Activated CD4-positive, alpha-beta T cell treated with anti-CD3 and anti-CD28 coated beads, Interleukin-2, amount 50 U/mL, for 24 hours (primary cell): ENCODE measurements at places on chromosomes 16 and 17.

DNA sequence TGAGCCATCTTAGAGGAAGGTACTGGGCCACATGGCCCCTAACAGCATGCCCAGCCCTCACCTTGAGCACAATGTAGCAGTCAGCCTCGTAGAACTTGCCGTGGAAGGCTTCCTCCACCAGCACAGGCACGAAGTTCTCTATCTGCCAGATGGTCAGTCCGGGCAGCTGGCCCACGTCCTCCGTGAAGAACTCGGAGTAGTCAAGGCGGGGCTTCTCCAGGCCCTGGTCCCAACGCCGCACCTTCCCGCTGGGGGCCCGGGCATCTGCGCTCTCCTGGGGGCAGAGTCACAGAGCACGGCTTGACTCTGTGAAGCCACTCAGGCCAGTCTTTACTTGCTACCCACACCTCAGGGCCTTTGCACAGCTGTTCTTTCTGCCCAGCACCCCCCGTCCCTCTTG is 7.3 kb downstream of the FLII start:
- DNase-seq, result no peak

DNA sequence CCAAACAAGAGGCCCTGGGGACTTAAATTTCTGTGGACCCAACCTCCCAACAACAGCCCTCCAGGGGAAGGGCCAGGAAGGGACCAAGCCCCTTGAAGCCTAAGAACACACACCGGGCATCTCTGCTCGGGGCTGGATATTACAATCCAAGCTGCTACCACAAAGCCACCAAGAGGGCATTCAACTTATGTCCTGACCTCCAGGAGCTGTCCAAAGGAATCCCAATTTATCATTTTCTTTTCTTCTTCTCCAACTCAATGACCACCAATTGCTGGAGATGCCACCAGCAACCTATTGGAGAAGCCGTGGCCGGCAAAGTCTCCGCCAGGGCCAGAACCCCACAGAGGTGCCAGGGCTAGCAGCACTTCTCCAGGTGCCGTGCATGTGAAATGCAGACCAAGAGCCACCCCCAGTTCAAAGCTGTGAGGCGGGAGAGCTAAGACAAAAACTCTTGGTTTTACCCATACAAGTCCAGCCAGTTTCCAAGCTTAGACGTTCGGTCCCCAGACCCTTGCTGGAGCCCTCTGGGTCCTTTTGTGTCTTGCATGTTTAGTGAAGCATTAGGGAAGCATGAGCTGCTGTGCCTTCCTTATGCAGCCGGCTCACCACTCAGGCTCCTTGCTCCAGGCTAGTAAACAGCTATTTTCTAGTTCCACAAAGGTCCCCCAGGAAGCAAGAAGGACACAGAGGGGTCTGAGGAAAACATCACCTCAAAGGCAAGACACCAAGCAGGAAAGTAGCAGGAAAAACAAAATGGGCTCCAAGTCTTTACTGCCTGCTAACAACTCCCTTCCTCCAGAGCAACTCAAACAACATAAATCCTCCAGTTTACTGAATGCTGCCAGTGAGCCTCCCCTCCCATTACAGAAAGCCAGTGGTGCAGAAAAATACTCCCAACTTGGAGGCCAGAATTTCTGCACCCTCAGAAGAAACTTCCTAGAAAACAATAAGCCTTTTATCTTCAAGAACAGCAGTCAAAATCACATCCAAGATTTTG is 3.2 kb downstream of the PITPNA start:
- no peak for DNase-seq

- DNase-seq, result no peak
Measured at GRCh38 chr17:41837761-41838538, at the start of gene KLHL10. TSS of gene KLHL10 (plus strand) at chr17:41837825. CDS start at chr17:41837933, 108 bp downstream.

DNA sequence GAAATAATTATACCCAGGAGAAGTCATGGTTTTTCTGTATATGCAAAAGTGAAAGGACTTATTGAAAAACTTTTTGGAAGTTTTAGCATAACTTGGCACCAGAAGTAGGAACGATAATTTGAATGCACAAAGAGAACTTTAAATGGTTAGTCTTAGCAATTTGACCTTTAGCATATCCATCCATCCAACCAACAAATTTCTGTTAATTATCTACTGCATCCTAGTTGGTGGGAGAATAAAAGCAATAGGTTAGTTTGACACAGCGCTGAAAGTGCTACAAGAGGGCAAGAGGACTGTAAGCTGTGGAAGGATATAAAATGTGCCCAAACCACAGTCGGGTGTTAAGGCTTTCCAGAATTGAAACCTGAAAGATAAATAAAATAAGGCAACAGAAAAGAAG is 17.6 kb downstream of the SPAG9 start:
- DNase-seq, result no peak

DNA sequence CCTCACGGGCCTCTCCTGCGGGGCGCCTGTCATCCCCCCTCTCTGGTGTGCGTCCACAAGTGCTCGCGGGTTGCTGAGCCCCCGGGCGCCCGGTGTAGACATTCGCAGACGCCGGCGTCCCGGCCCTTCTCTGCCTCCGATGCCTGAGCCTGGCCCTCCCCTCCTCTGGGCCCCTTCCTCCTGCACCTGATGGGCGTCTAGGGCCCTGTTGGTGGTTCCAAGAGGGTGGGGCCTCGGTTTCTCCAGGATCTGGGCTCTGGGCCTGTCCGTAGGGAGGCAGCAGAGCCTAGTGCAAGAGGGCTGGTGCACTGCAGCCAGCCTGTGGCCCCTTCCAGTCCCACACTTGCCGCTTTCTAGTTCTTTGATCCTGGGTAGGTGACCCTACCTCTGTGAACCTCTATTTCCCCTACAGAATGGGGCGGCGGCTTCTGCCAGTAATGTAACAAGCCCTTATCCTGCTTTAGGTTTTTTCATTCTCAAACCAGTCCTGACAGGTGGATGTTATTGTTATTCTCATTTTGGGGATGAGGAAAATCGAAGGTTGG is 623 bp downstream of the E4F1 start:
- no peak for DNase-seq

DNA sequence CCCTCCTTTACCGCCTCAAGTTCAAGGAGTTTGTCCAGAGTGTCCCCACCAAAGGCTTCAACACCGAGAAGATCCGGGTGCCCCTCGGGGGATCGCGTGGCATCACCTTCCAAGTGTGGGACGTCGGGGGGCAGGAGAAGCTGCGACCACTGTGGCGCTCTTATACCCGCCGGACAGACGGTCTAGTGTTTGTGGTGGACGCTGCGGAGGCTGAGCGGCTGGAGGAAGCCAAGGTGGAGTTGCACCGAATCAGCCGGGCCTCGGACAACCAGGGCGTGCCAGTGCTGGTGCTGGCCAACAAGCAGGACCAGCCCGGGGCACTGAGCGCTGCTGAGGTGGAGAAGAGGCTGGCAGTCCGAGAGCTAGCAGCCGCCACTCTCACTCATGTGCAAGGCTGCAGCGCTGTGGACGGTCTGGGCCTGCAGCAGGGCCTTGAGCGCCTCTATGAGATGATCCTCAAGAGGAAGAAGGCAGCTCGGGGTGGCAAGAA is 1.1 kb downstream of the ARL4D start:
- no peak for DNase-seq

GRCh38 chr17:62392908-62393307 is 12.6 kb downstream of the EFCAB3 start:
- no peak for DNase-seq

GRCh38 chr16:22728167-22728836 is 85.7 kb upstream of the HS3ST2 start:
- no peak for DNase-seq

DNA sequence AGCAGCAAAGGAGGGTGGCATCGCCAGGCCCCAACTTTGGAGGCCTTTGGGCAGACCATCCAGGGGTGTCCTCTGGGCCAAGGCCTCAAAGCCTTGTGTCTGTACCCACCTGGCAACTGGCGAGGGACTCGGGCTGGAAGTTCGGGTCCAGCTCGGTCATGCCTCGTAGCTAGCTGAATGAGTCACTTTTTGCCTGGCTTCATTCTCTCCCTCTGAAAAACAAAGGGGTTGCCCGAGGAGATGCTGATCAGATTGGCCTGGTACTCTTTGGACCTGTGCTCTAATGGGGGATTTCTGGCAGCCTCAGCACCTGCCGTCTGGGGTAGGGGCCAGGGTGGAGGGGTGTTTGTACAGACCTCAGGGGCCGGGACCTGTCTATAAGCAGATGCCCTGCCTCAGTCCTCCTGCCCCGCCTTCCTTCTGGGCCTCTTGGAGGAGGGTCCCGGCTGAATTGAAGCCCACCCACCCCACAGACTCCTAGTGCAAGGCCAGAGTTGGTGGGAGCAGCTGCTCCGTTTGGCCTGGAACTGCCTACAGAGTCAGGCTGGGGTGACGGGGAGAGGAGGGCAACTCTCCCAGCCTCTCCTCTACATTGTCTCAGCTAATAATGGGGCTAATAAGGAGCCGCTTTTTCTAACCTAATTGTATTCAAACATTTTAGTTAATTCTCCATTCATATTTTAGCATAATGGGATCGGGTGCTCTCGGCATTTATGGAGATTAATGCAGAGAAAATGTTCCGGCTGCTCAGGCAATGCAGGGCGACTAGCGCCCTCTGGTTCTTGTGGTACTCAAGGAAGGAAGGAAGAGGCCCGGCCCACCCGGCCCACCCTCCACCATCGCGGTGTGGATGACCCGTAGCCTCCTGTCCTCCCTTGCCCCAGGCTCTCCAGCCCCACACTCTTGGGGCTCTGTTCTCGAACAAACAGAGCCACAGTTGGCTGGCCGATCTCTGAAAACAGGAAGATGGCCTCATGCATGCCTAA is 21.4 kb upstream of the ABCC3 start:
- DNase-seq, result no peak

DNA sequence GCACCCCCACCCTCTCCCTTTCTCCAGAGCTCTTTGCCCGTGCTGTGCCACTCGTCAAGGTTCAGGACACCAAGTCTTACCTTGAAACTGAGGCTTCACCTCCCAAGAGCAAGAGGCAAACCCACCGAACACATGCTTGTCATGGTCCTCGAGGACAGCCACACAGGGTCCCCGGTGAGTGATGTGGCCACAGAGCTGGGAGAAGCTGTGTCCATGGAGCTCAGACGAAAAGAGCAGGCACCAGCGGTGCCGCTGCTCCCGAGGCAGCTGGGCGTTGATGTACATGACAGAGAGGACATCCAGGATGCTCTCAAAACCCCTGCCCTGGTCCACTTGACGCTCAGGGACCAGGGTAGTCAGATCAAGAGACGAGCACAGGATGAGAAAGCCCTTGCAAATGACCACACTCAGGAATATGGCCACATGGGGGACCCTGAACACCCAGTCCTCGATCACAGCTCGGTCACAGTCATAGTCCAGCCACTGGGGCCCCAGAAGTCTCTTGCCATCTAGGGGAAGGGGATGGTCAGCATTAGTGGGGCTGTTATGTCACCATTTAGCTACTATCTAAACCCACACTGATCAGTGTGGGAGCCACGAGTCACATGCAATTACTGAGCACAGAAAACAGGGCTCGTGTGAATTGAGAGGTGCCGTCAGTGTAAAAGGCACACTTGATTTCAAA is 17.8 kb downstream of the MEAK7 start:
- DNase-seq, result no peak

DNA sequence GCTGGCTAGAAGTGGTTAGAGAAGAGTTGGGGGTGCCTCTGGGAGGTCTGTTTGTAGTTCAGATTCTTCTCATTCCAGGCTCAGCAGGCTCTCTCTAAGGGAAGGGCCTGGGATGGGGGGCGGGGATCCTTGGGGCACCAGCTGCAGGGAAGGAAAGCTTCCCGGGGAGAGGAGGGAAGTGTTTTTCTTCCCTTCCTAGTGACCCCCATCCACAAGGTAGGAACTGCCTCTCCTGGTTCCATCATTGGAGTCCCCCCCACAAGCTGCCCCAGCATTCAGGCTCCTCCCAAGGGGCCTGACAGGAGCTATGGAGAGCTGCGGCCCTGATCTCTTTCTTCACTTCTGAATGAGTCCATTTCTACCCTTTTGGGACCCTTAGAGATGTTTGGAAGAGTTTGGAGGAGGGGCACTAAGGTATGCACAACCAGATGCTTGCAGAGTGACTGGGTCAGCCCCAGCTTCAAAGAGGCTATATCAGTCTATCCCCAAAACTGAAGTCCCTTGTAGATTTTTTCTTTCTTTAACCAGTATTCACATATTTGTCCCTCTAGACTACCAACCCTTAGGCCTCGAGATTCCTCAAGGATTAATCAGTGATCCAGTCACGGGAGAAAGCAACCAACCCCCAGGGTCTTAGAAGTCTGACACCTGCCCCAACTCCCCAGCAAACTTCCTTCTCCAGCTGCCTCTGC is 13.9 kb upstream of the FZD2 start:
- DNase-seq, result no peak

DNA sequence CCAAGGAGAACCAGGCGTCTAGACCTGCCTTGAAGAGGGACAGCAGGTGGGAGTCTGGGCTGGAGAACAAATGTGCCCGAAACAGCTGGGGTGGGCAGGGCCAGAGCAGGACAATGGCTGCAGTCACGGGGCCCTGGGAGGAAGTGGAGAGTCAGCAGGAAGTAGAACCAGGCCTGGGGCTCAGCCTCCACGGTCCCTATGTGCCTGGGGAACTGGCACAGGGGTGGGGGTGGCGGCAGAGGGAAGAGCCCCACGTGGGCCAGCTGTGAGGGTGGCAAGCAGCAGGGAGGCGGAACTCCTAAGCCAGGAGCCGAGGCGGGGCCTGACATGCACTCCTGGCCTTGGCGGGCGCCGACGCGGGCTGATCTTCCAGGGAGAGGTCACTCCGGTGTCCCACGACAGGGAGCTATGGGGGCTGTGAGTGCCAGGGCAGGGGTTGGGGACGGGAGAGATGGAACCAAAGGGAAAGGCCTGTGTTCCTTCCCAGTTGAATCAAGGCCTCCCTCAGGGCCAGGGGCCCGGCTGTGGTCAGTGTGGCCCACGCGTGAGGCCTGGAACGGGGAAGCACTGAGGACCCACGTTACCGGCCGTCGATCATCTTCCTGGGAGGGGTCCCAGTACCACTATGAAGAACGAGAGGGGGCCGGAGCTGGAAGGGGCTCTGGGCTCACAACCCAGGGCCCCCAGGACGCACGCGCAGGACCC is 42.7 kb downstream of the TIMM22 start:
- no peak for DNase-seq

DNA sequence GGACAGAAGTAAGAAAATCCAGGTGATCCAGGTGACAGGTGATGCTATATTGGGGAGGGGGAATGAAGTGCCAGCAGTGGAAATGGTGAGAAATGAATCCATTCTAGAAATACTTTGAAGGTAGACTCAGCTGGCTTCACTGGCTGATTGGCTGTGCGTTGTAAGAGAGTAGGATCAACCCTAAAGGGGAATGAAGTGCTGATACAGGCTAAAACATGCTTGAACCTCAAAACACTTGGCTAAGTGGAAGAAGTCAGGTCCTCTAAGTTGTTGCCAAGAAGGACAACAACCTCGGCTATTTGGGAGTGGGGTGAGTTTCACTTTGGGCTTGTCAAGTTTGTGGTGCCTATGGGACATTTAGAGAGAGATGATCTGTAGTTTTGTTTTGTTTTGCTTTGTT is 24.1 kb upstream of the SCNN1B start:
- DNase-seq, result no peak

DNA sequence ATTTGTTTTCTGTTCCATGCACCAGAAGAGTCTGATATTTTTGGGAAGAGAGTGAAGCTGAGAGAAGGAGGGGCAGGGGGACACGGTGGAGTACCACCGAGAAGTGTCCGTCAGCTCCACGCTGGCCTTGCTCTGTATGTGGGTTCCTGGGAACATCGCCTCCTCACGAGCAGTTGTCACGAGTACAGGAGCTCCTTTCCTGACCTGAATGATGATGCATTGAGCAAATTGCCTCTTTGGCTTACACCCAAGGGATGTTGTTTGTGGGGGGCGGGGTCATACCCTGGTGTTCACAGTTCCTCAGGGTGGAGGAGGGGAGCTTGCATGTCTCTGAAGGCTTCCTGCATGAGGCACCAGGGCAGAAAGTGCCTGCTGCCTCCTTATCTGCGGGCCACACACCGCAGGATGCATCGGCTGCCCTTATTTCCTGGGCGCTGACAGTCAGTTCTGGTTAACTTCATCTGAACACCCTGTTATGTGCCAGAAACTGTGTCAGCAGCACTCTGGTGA is 36.2 kb downstream of the RGS9 start:
- no peak for DNase-seq

- no peak for DNase-seq
Measured at GRCh38 chr17:54307351-54307750, 484.6 kb downstream of the KIF2B start.
